ENCODE measurements at places on chromosomes 11 and 22.

- DNase-seq, result no peak
These were observed 176.6 kb downstream of the ADAMTS15 start for GRCh38 chr11:130624971-130625544.

GRCh38 chr22:27730641-27731433 lies 70.7 kb downstream of the MN1 start:
- DNase-seq, result no peak

DNA sequence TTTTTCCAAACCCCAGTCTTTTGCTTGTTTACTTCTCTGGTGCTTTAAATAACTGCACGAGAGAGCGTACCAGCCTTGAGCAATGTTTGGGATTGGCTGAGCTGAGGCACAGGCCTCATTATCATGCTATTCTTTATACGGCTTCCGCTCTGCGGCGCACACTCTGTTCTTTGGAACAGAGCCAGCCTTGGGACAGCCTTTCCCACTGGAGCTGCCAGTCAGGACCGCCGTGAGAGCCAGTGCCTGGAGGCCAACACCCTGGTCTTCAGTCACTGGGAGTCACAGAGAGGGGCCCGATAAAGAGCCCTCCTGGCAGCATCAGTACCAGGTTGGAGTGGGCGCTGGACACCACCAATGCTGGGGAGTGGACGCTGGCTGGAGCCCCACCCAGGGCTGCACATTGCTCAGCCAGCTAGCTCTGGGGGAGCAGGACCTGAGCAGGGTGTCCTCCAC lies 125.6 kb downstream of the BCR start:
- DNase-seq, result no peak

- no peak for DNase-seq
These were observed 30.4 kb downstream of the CBL start for GRCh38 chr11:119236490-119236889.

- no peak for DNase-seq
These were observed 125.2 kb downstream of the MICAL2 start for GRCh38 chr11:12235553-12235946.

DNA sequence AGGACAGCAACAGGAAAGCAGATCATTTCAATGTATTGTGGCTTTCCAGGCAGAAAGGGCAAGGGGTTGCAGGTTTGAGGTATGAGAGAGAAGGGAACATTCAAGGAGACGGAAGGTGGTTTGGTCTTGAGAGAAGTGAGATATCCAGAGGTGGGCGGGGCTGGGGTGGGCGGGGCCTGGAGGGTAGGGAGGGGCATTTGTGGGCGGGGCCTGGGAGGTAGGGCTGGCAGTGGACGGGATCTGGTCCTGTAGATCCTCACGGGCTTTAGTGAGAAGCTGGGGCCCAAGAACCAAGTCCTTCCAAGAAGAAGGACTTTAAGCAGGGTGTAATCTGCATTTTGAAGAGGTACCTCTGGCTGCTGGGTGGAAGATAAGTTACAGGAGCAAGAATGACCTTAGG lies 199.2 kb downstream of the MN1 start:
- DNase-seq, result no peak

DNA sequence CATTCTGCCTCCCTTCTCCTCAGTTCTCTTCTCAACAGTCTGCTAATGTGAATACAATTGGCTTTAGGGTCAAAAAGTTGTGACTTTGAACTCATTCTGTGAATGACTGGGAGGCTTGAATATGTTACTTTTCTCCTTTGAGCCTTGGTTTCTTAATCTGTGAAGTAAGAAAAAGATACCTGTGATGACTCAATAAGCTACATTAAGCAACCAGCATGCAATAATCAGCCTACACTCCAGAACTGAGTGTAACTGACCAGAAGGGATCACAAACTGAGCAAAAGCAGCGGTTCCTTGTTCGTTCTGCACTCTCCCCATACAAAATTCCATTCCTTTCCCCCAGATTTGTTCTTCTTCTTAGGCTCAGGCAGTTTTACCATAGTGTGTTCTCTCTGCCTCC lies 23.4 kb downstream of the ZNF202 start:
- no peak for DNase-seq

DNA sequence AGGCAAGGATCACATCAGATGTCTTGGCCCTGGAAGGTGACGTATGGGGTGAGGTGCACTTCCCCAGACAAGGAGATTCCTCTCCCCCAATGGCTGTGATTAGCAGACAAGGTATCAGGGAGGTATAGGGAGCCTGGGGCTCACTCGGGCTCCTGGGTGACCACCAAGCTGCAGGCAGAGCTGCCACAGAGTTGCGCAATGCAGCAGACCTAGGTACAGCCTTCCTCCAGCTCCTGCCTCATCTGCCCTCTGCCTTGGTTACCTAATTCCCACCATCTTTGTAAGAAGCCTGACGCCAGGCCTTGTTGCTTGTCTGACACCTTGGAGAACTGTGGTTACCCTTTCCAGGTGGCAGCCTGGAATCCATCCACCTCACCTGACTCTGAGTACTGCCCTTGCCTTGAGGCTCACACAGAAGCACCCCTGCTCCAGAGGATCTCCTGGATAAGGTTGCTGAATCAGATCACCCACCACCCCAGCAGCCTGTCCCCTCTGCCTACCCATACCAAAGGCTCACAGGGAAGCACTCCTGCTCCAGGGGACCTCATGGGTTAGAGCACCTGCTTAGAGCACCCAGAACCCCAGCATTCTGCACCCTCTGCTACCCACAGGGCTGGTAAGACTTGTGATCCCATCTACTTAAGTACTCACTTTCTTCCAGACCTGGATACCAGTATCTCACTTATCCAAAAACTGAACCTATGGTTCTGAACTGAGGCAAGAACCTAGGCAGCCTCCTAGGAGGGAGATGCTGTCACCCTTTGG lies 40.4 kb downstream of the GAB4 start:
- no peak for DNase-seq

DNA sequence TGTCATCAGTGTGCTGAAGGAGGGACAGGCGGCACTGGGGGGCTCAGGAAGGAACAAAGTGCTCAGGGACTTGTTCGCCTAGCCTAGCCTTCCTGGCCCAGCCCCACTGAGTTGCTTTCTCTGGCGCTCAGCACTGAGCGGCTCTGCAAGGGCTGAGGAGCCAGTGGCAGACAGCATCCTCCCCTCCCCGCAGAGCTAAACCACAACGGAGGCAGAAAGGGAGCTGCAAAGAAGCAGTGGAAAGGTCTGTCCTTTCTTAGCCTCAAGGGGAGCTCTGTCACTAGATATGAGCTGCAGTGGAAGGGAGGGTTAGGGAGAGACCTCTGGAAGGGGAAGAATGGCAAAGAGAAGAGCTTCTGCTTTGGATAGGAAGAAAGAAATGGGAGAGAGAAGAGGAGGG lies 89.7 kb upstream of the PHOX2A start:
- no peak for DNase-seq

- no peak for DNase-seq
These were observed 71.5 kb upstream of the TTC12 start for GRCh38 chr11:113242767-113243397.

GRCh38 chr11:13834463-13834862 lies 128.1 kb upstream of the SPON1 start:
- no peak for DNase-seq

GRCh38 chr11:111623527-111624030 lies 21.3 kb downstream of the SIK2 start:
- no peak for DNase-seq

DNA sequence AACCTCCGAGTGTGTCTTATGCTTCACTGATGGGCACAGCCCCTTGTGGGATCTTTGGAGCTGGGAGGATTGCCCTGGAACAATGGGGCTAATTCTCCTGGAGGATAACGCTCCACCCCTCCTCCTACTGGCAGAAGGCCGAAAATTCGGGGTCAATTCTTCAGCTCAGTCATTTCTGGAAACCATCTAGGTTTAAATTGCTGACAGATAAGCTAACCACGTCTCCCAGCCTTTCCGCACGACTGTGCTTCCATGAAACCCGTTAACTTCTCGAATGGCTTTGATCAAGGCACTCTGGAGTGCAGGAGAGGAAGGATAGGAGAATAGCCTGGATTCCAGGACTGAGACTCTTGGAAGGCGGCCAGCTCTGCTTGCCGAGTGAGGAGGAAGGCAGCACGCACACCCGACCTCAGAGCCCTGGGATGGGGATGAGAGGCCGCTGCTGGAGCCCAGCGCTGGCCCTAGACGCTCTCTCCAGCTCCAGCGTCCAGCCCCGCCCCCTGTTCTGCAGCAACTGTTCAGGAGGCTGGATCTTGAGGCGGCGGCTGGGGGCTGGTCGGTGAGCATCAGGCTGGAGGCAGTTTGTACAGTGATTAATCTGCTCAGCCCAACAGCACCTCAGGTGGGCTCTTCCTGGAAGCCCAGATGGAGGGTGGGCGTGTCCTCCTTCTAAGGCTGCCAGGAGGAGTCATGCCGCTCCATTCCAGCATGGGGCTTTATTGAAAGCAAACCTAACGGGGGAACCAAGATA lies 176.7 kb upstream of the NCAM1 start:
- DNase-seq, result no peak

GRCh38 chr11:13109616-13110015 lies 100.5 kb downstream of the RASSF10 start:
- DNase-seq, result no peak

GRCh38 chr22:49513358-49513851 lies 314.3 kb downstream of the BRD1 start:
- DNase-seq, result no peak

DNA sequence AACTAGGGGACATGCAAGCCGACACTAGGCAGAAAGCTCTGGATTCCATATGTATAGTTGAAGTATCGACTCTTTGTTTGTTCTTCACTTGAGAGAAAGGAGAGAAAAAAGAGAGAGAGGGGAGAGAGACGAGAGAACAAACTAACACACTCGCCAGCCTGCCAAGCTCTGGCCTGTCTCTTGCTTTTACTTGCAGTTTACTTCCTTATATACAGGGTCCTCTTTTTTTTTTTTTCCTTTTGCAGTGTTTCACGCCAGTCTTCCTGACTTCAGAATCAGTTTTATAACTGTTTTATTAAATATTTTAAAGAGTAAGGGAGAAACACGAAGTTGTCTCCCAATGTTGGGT lies 19.9 kb downstream of the TEAD1 start:
- DNase-seq, result no peak

DNA sequence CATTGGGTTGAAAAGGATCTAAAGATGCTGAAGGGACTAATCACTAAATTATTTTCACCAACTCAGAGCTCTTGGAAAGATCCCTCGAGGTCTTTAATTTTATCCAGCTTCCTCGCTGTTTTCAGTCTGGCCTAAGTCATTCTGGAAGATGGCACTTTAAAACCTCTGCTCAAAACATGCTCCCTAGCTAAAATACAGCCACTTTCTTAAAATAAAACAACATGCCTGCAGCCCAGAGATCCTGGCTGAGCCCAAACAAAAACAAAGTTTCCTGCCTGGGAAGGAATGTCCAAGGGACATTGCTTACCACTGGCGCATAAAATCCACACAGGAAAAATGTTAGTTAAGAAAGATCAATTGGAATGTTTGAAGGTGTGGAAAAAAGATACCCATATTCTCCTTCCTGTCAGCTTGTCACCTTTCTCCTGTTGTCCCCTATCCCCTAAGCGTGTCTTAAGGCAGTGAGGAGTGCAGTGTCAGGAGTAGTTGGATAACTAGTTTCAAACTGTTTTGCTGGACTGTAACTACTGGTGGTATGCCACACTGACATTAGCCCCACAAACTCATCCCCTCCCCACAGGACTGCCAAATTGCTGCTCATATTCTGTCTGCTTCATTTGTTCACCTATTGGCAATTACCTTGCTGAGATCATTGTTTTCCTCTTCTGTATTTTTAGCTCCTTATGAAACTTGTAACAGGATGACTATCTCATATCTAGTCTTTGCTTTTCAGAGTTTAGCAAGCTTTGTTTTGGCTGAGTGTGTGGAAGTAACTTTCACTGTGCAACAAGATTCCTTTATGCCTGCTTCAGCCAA lies 108.3 kb upstream of the SESN3 start:
- DNase-seq, result no peak

DNA sequence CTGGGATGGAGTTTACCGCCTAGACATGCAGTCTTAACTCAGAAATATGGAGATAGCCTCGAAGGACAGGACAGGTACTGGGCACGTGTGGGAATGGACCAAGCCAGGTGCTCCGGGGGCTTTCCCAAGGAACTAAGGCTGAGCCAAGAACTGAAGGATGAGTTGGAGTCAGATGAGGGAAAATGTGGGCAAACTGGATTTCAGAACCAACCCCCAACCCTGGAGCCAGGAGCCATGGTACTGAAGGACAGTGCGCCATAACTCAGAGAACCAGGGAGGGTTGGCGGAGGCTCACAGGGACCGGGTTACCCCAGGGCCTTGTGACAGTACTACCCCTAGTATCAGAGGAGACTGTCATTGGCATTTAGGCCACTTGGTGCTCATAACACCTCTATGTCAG lies 2.5 kb upstream of the MIF start:
- no peak for DNase-seq

DNA sequence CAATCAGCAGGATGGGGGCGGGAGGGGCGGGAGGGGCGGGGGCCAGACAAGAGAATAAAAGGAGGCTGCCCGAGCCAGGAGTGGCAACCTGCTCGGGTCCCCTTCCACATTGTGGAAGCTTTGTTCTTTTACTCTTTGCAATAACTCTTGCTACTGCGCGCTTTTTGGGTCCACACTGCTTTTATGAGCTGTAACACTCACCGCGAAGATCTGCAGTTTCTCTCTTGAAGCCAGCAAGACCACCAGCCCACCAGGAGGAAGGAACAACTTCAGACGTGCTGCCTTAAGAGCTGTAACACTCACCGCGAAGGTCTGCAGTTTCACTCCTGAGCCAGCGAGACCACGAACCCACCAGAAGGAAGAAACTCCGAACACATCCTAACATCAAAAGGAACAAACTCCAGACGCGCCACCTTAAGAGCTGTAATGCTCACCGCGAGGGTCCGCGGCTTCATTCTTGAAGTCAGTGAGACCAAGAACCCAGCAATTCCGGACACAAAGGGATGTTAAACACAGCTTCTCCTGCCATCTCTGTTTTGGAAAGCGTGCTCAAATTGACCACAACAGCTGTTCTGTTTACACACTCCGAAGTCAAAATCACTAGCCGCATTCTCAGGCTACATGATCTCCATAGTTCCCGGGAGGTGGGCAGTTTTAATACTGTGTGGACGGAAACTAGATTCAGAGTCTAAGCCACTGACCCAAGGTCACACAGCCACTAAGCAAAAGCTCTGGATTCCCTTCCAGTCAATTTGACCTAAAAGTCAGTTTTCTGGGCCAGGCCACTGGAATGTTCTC lies 11.9 kb downstream of the PLAAT2 start:
- DNase-seq, result no peak

DNA sequence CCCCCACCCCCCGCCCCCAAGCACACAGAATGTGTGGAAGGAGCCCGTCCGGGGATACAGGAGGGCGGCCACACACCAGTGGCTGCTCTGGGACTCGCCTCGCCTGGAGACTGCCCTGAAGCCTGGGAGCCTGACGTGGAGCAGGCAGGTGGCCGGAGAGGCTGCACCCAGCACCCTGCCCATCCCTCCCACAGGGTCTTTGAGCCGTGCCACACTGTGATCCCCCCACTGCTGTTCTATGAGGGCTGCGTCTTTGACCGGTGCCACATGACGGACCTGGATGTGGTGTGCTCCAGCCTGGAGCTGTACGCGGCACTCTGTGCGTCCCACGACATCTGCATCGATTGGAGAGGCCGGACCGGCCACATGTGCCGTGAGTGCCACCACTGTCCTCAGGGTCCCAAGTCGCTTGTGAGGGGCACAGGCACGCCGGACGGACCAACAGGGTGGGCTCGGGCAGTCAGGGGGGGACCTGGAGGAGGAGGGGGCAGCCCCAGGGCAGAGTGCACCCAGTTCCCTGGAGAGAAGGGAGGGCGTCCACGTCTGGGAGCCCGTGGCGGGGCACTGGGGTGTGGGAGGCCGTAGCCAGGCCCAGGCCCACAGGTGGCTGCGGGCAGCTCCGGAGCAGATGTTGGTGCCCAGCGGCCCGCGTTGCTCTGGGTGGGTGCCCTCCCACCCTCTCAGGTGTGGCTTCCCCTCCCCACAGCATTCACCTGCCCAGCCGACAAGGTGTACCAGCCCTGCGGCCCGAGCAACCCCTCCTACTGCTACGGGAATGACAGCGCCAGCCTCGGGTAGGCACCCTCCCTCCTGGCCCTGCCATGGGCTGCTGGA lies 27.0 kb upstream of the MUC5B start:
- no peak for DNase-seq
